ENCODE measurements at places on chromosomes 4 and X.

DNA sequence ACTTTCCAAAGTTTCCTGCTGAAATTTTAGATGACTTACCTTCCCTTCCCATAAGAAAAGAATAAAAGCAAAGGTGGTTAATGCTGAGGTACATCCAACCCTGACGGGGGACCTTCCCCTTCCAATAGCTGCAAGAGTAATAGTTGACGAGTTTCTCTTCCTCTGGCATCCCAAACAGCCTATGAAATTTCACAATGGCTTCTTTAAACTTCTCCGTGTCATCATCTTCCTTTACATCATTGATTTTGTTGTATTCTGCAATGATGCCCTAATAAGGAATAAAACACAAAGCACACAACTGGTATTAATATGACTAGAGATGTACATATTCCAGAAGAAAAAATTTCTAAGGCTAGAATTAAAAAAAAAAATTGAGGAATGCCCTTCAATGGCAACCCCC is 76.6 kb downstream of the TBC1D9 start:
- DNase-seq = no peak

DNA sequence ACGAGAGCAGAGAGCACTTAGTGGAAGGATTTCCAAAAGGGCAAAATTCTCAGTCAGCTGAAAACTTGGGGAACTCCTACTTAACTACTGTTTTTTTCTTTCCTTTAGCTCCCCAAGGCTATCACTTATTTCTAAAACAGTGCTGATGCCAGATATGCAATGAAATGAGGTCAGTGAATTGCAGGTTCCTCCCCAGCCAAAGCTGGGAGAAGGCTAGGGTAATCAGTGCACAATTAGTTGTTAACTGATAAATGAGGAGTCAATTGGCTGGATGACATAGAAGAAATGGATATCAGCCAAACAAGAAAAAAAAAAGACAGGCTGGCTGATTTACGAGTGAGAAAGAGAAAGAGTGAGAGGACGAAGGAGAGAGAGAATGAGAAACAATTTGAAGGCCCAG is 195.6 kb downstream of the GPC3 start:
- no peak for DNase-seq

GRCh38 chrX:72316408-72317110 is 10.8 kb upstream of the CITED1 start:
- DNase-seq = no peak

- DNase-seq = no peak
Observed at GRCh38 chr4:94298725-94299252, 43.8 kb downstream of the HPGDS start.

- no peak for DNase-seq
Observed at GRCh38 chr4:38466401-38466800, 197.6 kb upstream of the KLF3 start.

- DNase-seq = no peak
Observed at GRCh38 chr4:99301376-99302164, 10.8 kb upstream of the ADH1A start.

GRCh38 chr4:37994569-37994968 is 34.4 kb downstream of the PTTG2 start:
- DNase-seq = no peak

GRCh38 chr4:20773144-20773997 is 73.1 kb downstream of the PACRGL start:
- peak; percentile 50 for DNase-seq

GRCh38 chr4:70829492-70829891 is 10.2 kb downstream of the GRSF1 start:
- no peak for DNase-seq

GRCh38 chr4:2507855-2508254 is 28.6 kb upstream of the FAM193A start:
- DNase-seq = no peak

GRCh38 chrX:10932842-10933440 is 178.2 kb upstream of the HCCS start:
- no peak for DNase-seq
